ENCODE measurements at places on chromosomes 4 and X. TPM values are rescaled to one million over a fixed set of nuclear protein-coding genes. Genes with fewer than 3 reads are reported as not detected.

Gene ETNPPL
- not detected for total RNA-seq

Gene GAB3
- total RNA-seq: 3.4 TPM

Gene RPA4
- not detected for total RNA-seq

Gene SMARCA1
- total RNA-seq: 0.40 TPM

Gene CT45A2
- not detected for total RNA-seq

Gene MAGEA1
- not detected for total RNA-seq

Gene RNF175
- not detected for total RNA-seq

Gene CDX4
- total RNA-seq: not detected

Gene APELA
- total RNA-seq: not detected

Gene SORCS2
- not detected for total RNA-seq

Gene NCBP2L
- not detected for total RNA-seq

DNA sequence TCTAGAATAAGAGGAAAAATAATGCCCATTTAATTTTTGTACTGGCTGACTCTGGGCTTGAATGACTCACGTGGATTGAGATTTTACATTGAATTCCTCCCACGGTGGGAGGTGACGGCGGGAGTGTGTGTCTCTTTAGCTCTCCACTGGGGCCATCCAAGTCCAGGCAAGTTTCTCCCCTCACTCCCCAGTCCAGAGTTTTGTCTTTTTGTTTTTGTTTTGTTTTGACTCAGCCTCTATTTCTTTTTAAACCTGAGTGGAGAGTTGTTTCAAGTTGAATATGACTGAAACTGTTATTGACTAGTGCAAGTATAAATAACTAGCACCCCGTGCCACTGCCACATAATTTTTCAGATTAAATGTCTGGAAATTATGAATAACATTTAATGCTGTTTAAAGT is 13.6 kb downstream of the CHST7 start:
- no peak for DNase-seq

- DNase-seq: no peak
These were observed 7.8 kb upstream of the GLOD5 start for GRCh38 chrX:48753708-48754228.

DNA sequence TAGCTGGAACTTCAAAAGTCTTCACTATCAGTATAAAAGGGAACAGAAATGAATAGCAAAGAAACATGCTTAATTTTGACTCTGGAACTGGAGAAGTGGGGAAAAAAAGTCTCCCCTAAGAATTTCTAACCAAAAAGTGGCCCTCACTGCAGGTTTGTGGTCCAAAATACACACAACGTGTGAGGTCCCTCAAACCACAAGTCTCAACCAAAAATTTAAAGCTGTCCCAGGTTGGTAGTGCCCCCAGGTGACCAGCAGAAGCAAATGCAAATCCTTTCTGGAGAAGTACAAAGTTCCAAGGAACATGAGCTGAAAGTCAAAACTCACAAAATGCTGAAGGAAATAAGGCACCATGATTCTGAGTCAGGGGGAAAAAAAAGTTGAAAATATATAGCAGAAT is 23.6 kb upstream of the VAMP7 start:
- no peak for DNase-seq

- DNase-seq: no peak
These were observed 3.2 kb downstream of the RAB33A start for GRCh38 chrX:130174937-130175336.

DNA sequence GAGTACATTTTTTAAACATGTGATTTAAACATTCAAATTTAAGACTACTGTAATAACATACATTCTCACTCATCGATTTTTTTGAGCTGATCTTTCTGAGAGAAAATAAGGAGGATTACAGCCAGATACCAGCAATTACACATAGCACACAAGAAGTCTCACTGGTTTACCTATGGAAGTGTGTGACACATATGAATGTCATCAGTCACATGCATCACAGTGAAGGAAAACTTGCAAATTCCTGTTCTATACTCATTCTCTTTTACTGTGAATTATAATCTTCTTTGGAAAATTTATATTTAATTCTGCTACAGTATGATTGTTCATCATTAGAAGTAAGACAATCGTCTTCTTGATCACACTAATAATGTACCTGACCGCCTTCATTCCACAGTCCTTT is 21.3 kb upstream of the BMP2K start:
- DNase-seq: no peak

DNA sequence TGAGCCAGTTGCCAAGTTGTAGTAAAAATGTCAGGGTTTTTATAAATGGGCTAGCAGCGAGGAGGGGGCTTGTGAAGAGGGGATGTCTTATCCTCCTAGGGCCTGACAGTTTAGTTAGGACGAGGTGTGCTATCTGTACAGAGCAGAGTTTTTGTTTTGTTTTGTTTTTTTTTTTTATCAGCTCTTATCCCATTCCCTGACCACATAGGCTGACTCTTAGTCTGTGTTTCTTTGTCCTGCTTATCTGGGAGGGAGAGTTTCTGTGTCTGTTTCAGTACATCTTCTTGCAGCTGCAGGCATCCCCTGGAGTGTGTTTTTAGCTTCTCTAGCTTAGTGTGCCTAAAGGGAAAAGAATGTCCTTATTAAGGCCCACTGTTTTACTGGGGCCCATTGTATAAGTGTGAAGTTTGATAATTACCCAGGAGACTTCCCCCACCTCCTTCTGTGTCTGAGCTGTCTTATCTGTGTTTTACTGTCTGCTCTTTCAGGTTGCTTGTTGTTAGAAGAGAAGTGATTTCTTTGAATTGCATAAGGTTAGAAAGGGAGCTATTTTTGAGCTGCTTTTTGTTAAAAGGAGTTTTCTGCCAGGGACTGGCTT is 32.0 kb downstream of the PAGE2 start:
- DNase-seq: no peak

DNA sequence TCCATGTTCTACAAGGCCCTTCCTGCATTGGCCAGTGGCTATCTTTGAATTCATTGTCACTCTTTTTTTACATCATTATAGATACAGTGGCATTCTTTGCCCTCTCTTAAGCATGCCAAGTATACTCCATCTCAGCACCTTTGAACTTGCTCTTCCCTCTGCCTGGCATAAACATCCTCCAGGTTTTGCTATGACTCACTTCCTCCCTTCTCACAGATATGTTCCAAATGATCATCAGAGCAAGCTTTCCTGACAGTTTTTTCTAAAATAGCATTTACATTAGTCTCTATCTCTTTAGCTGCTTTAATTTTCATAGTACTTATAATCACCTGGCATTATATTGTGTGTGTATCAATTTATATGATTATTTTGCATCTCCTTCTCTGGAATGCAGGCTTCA is 553.3 kb upstream of the MAGEB2 start:
- DNase-seq: no peak

GRCh38 chr4:150713251-150713650 is 131.3 kb downstream of the MAB21L2 start:
- no peak for DNase-seq

DNA sequence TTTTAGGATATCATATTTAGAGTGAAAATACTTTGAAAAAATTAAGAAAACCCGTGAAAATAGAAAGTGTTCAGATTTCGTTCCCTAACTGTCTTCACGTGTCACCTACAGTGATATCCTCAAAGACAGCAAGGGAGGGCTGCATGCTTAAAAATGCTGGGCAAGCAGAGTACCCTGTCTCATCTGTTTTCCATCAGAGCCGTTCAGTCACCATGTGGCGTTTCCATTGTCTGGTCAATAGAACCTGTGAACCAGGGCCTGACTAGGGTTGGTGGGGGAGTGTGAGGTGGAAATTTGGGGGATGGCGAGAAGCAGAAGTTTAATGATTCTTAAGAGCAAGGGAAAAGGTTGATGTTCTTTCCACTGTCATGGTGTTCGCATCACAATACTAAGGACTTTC is 173.9 kb downstream of the BMPR1B start:
- no peak for DNase-seq

- DNase-seq: no peak
These were observed 944.8 kb downstream of the RPA4 start for GRCh38 chrX:97828471-97828870.

DNA sequence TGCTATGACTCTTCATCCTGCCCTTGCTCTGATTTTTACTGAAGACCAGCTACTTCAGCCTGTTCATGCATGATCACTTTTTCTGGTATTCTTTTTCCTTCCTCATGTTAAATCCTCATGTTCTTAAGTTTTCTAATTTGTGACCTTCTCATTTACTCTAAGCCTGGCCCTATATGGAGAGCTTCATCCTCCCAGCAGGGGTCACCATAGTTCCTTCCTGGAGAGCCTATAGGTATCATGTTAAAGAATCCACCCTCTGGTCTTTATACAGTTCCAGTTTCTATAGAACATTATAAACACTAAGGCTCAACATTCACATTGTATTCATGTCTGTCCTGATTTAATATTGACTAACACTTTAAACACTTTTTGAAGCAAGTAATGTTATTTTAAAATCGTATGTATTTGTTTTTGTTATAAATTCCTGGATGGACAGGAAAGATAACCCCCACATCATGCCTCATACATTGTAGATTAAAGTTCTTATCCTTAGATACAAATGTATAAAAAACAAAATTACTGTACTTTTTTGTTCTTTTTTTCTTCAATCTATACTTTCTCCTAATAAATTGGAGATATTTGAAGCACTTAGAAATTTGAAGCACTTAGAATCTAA is 53.8 kb upstream of the OTUD4 start:
- DNase-seq: peak; percentile 44

DNA sequence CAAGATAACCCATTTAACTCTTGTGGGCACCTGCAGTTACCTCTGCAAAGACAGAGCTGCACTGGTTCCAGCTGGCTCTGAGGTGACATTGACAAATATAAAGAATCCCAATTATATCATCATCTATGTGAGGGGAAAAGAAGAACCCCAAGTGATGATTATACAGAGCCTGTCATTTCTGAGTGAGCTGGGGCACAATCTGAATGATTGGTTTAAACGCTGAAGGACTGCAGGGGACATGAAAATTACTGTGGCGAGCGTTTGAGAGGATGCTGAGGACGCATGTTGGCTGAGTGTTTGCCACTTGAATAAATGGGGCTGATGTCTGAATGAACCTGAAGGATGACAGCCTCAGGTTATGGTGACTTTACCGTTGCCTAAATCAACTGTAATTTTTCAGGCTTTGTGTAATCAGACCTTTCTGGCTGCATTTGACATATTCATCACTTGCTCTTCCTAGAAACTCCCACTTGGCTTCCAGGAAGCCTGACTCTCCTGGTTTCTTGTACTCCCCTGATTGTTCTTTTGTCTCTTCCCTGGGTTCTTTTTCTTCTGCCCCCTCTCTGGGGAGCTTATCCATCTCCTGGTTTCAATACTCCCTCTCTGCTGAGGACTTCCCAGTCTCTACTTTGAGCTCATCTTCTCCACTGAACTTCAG is 4.1 kb upstream of the HSD17B10 start:
- DNase-seq: no peak

DNA sequence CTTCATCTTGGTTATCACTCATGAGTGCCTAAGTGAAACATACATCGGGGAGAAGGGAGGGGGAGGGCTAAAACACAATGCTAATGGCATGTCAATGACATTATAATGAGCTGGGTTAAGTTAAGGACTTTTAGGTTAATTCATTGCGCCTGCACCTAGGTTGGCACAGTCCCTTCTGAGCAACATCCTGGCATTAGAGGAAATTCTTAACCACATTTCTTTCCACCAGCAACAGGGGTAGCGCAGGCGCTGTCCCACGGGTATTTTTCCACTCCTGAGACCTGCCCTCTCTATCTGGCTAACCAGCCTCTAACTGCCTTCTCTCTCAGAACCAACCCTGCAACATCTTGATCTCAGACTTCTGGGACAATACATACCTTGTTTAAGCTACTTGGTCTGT is 39.0 kb upstream of the PROM1 start:
- peak; percentile 59 for DNase-seq

- DNase-seq: no peak
These were observed 190.3 kb upstream of the GATB start for GRCh38 chr4:151950993-151951670.

- DNase-seq: no peak
These were observed 24.1 kb downstream of the TMEM271 start for GRCh38 chr4:552019-552418.

GRCh38 chrX:27966955-27967354 is 14.3 kb downstream of the DCAF8L1 start:
- no peak for DNase-seq

DNA sequence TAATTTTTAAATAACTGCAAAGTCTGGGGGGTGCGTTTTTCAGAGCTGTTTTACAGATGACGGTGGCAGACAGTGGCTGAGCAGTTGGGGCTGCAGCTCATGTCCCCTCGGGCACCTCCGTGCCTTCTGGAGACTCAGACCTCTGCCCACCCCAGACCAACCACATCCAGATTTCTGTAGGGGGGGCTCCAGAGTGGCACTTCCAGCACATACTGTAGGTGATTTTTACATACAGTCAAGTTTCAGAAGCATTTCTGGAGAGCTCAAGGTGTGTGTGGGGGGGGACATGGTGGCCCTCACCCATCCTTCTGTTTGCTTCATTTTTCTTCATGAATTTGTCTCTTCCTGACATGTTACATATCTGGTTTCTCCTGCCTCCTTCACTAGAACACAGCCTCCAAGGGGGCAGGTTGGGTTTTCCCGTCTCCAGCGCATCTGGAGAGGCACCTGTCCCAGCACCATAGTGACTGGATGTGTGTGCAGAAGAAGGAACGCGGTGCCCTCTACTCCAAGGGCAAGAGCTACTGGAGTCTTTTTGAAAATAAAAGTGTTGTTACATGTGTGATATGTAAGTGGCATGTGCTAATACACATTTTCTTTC is 37.5 kb downstream of the TMEM271 start:
- DNase-seq: no peak

GRCh38 chrX:39626749-39627148 is 471.0 kb downstream of the BCOR start:
- DNase-seq: no peak

- DNase-seq: no peak
These were observed 7.7 kb downstream of the GLOD5 start for GRCh38 chrX:48769230-48769629.

GRCh38 chr4:152972821-152973628 is 36.9 kb downstream of the FHDC1 start:
- DNase-seq: no peak

GRCh38 chr4:97153042-97153441 is 990.2 kb downstream of the STPG2 start:
- no peak for DNase-seq

- DNase-seq: no peak
These were observed 85.2 kb downstream of the ADGRA3 start for GRCh38 chr4:22430626-22431025.

GRCh38 chr4:183722731-183723560 is 63.9 kb downstream of the TRAPPC11 start:
- peak; percentile 50 for DNase-seq

GRCh38 chr4:39514888-39515401 is 12.3 kb downstream of the UGDH start:
- no peak for DNase-seq

DNA sequence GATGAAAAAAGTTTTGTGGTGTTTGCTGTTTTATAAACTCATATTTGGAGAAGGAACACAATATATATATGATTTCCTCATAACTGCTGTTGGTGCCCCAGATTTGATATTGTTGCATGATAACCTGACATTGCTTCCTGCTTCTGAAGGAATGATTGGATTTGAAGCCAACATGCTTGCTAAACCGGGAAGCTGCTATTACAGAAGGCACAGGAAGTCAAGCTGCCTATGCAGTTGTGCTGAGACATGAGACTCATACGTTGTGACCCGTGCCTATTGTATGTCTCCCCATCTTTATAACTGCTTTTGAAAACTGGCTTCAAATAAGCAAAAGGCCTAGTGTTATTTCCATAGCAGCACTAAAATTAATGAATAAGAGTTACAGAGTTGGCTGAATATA is 32.9 kb downstream of the GAB1 start:
- no peak for DNase-seq
